ENCODE measurements at places on chromosomes 7 and 10.

- DNase-seq: no peak
These were observed 2.0 kb downstream of the AHR start for GRCh38 chr7:17300437-17300836.

DNA sequence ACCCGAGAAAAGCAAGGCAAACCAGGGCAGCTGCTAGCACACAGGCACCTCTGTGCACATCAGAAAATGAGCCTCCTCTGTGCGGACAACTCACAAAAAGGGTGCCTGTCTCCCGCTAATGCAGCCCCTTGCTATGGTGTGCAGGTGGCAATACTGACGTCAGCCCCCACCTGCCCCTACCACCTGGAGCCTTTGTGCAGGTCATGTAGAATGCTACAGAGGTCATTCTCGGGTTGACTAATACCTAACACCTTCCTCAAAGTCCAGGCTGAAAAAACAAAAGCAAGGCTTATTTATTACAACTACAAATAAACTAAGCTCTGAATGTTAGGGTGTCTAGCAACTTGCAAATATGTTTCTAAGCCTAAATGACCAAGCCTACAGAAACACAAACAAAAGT lies 13.9 kb downstream of the PIP4K2A start:
- DNase-seq: no peak

- no peak for DNase-seq
These were observed 23.5 kb downstream of the PWWP2B start for GRCh38 chr10:132420469-132420980.

GRCh38 chr10:28559618-28560017 lies 26.7 kb downstream of the WAC start:
- DNase-seq: no peak

GRCh38 chr10:110147961-110148360 lies 59.4 kb upstream of the MXI1 start:
- DNase-seq: peak; percentile 1

DNA sequence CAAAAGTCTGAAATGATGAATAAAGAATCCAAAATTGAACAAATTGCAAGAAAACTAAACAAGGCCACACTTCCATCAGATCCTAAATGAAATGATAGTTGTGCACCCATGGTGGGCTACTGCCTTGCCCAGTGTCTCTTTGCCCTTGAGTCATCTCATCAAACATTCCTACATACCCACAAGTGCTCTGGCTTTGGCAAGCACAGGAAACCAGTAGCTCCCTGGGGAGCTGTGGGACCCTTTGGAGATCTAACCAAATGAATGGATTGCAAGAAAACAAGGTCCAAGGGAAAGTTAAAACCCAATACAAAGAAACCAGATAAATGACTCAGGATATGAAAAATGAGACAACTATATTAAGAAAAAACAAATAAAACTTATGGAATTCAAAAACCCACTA lies 129.8 kb upstream of the TMEM229A start:
- peak; percentile 23 for DNase-seq

DNA sequence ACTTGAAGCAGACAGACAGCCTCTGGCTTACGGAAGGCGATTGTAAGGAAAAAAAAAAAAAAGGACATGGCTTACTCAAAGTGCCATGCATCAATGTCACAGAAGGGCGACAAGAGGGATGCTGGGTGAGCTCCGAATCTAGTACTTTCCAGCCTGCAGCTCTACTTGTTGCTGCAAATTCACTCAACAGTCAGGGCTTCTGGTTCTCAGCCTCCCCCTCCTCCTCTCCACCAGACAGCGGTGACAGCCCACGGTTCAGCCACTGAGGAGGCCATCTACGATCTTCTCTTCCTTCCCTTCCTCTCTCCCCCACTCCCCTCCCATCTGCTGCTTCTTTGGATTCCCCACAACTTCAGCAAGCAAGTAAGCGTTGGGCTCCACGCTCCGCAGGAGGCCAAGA lies 63.5 kb downstream of the PRKAG2 start:
- no peak for DNase-seq

DNA sequence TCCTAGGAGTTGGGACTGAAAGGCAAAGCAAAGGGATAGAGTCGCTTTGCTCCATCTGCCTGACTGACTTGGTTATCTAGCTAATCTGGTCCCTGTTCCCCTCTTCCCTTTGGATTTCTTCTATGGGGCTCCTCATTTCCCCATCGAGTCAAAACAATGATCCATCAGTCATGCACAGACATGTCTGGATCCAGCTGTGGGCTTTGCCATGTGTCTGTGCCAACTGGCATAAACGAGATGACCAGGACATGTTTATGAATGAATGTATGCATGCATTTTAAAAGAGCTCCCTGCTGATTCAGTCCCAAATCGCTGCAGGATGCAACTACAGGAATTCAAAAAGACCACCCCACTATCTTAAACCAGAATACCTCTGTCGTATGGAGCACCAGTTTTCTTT lies 122.0 kb downstream of the ARL4A start:
- DNase-seq: no peak

GRCh38 chr7:64886956-64887545 lies 16.0 kb upstream of the ZNF273 start:
- DNase-seq: no peak

DNA sequence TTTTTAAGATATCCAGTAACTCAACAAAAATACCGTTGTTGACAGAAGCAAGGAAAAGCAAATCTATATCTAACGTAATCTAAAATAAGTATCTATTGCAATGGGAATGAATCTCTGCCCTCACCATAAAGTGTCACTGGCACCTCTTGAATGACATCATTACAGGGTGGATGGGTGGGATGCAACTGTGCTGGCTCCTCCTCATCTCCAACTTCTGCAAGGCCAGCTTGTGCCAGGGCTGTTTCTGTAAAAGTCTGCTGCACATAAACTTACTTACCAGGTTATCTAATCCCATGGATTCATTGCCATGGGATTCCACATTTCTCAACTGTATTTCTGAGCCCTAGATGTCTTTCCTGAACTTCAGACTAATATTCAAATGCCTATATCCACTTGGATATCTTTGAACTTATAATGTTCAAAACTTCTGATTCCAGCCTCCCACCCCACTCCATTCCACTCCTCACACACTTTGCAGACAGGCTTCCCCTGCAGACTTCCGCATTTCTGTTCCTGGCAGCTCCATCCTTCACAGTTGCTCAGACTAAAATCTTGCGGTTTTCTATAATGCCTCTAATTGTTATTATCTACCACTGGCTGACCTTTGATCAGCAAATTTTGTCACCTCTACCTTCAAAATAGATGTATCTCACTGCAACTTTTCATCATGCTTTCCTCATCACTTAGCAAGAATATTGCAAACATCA lies 10.7 kb downstream of the FGL2 start:
- DNase-seq: no peak

GRCh38 chr10:121076776-121077715 lies 225.9 kb downstream of the WDR11 start:
- no peak for DNase-seq

DNA sequence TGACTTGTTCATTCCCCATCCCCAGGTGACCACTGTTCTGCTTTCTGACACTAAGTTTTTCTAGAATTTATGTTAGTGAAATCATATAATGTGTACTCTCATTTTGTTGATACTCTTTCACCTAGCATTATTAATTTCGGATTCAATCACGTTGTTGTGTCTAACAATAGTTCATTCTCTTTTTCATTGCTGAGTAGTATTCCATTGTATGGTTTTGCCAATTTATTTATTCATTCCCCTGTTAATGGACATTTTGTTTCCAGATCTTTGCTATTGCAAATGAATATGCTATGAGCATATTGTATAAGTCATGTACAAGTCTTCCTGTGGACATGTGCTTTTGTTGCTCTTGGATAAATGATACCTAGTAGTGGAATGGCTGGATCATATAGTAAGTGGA lies 146.4 kb downstream of the FAM204A start:
- no peak for DNase-seq

GRCh38 chr10:113267619-113268562 lies 285.0 kb upstream of the HABP2 start:
- DNase-seq: no peak

DNA sequence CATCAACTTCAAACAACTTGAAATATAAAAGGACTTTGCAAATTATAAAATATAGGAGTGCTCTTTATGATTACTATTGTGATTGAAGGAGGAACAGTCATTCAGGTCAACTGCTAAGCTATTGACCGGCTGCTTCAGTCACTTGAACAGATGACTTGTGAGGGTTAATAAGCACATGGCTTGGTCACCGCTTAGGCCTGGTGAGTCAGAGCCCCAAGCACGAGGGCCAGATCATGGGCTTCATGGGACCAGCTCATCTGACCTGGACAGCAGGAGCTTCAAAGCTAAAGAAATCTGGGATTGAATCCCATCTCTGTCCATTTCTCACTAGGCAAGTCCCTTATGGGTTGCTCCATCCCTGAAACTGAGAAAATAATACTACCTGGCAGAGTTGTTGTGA lies 60.4 kb upstream of the ADO start:
- DNase-seq: no peak

DNA sequence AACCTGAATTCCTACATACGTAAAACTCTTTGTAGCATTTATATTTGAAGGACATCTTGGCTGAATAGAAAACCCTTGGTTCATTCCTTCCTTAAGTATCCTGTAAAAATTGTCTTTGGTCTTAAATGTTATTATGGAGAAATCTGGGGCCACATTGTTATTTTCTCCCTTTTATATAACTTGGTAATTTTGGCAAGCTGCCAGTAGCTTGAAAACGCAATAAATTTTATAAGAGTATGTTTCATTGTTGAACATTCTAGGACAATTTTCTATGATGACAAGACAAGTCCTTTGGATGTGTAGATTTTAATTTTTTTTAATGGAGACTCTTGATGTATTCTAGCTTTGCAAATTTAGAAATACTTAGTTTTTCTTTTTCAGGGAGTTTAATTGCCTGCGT lies 191.9 kb downstream of the ABCA13 start:
- no peak for DNase-seq

DNA sequence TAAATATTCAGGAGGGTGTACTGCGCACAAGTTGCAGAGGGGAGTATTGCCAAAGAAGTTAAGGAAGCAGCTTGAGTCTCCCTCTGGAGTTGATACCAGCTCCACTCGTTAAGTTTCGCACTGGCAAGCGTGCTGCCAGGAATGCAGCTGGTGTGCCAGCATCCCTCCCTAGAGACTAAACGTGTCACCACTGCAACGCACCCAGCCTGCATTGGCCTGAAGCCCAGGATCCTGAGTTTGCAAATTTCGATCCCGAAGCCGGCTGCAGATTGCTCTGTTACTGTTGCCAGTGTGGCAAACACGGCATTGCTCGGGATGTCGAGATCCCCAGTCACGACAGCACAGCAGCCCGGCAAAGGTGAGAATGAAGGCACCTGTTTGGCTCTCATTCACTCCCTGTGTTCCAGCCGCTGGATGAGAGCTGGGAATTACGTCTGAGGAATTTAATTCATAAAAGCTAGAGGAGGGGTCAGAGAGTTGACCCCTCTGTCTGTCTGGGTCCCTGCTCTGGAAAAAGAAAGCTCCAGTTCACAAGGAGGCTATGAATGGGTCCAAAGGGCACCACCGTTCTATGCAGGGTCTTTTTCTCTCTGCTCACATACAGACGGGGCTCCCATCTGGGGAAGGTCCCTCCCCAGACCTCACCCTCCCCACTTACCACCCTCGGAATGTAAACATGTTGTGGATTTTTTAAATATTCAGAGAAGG lies 61.0 kb downstream of the NRP1 start:
- DNase-seq: peak; percentile 100

DNA sequence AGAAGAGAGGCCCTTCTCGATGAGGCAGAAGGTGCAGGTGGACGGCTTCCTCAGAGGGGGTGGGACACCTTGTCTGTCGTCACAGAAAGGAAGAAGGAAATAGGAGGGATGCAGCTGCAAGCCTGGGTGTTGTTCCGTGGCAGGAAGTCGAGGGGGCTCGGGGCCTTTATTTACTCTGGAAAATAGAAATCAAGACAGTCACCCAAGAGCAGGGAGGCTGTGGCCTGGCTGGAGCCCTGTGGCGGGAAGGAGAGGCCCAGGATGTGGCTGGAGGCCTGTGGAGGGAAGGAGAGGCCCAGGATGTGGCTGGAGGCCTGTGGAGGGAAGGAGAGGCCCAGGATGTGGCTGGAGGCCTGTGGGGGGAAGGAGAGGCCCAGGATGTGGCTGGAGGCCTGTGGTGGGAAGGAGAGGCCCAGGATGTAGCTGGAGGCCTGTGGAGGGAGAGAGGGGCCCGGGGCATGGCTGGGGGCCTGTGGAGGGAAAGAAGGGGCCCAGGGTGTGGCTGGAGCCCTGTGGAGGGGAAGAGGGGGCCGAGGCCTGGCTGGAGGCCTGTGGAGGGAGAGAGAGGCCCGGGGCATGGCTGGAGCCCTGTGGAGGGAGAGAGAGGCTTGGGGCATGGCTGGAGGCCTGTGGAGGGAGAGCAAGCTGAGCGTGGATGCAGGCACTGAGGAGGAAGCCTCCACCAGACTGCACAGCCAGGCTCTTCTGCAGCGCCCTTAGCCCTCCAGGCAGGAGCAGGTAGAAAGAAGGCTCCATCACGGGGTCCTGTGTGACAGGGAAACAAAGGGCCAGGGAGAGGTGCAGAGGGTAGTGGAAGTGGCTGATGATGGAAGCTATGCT lies 97.3 kb upstream of the SFMBT2 start:
- no peak for DNase-seq

- DNase-seq: no peak
These were observed 457.2 kb downstream of the ARL4A start for GRCh38 chr7:13144673-13145072.

All from T1000 (cell line).